ENCODE measurements at places on chromosomes 7 and 10.

DNA sequence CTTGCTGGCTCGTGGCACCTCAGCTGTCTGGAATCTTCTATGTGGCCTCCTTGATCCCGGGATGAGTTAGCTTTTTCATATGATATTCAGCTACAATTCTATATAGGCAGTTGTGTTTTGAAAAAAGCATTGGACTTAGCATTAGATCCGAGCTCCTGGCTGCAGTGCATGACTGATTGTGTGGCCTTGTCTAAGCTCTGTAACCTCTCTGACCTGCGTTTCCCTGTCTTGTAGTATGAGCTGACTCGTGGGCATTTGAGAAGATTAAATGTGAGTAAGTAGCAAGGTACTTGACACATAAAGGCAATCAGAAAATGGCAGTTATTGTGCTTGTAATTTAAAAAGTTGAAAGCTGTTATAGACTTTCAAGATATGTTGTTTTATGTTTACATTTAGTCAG lies 85.9 kb downstream of the CCNY start:
- no peak for DNase-seq

GRCh38 chr7:111232249-111233084 lies 141.5 kb downstream of the LRRN3 start:
- no peak for DNase-seq

DNA sequence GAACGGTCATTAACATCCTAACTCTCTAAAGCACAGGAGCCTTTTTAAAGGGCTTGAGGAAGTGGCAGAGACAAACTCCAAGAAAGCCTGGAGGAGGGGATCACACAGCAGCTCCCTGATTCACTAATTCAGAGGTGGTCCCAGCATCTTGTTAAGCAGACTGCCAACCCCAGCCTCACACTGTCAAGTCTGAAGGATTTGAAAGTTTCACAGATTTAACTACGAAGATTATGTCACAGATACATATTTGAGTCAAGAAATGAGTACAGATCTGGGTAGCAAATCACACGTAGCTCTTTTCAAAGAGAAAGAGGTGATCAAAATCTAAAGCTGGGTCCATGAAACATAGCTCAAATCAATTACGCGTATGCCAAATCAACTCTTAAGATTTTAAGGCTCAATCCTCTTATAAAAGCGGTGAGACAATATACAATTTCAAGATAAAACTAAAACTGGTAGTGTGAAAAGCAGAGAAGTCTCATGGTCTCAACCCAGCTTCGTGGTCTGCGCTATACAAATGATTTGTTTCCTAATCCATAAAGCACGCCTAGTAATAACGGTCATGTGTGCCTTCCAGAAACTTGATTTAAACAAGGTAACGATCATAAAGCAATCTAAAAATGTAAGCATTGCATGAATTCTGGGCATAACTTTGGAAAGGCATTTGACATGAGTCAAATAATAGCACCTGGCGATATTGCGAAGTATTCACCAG lies 229.9 kb upstream of the MKLN1 start:
- DNase-seq: no peak

DNA sequence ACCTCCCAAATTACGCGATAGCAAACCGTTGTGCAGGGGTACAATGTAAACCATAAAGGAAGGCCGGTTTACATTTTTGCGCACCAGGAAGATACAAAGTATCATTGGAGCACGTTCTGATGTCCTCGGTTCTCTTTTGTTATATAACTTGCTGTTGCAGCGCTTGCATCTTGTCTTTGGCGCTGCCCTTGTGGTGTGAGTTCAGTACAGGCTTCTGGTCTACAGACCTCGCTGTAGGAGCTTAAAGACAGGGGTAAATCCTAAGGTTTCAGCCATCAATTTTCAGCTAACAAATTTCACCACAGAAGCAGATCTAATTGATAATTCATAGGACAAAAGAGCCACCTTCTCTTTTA lies 1.5 kb upstream of the MKX start:
- DNase-seq: no peak

GRCh38 chr7:16846601-16847165 lies 35.1 kb downstream of the AGR3 start:
- no peak for DNase-seq

GRCh38 chr10:71447676-71448075 lies 51.0 kb downstream of the CDH23 start:
- DNase-seq: no peak

- DNase-seq: peak; percentile 97
These were observed 180.6 kb downstream of the SEMA3E start for GRCh38 chr7:83468251-83468739.

- DNase-seq: no peak
These were observed 22.2 kb upstream of the BAIAP2L1 start for GRCh38 chr7:98423043-98423442.

GRCh38 chr7:51970961-51971665 lies 654.5 kb upstream of the COBL start:
- no peak for DNase-seq

DNA sequence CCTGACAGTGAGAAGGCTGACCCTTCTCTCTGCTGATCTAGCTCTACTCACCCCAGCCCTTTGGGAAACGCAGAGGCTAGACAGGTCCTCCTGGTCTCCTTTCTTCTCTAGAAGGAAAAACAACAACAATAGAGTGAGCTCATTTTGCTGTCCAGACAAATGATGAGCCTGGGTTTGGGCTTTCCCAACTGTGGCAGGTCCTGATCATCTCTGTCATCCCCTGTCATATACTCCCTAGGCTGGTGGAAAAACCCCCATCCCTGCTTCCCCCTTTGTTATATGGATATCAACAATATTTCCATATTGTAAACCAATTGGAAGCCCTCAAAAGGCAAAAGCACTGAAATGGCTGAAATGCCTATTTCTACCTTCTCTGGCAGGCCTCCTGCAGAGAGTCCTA lies 9.2 kb upstream of the DDIT4 start:
- no peak for DNase-seq

- no peak for DNase-seq
These were observed 252.9 kb downstream of the RNLS start for GRCh38 chr10:88330174-88330573.

DNA sequence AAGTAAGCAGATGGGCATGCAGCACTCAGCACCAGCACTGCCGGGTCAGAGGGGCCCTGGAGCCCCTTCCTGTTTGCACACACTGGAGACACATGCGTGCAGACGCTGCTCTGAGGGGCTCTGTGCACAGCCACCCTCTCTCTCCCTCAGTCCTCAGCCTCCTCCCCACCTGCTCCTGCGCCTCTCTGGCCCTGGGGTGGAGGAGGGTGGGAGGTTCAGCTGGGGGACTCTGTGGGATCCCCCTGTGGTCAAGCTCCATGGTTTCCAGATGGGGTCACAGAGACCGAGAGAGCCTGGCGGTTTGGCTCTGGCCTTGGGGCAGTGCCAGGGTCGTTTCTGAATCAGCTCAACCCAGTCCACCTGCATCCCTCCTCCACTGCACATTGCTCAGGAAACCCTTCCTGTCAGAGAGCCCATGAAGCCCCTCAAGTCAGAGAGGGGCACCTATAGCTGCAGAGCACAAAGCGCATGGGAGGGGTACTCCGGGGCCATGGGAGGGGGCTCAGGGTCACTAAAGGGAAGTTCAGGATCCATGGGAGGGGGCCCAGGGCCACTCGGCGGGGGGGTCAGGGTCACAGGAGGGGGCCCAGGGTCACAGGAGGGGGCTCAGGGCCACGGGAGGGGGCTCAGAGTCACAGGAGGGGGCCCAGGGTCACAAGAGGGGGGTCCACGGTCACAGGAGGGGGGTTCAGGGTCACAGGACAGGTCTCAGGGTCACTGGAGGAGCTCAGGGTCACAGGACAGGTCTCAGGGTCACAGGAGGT lies 161.7 kb downstream of the ADARB2 start:
- no peak for DNase-seq
